ENCODE measurements at places on chromosomes 5 and 9. TPM values are rescaled to one million over a fixed set of nuclear protein-coding genes. Genes with fewer than 3 reads are reported as not detected.

Gene MRNIP
- total RNA-seq, result 58.7 TPM

Gene PCDHB10
- 4.0 TPM for total RNA-seq

DNA sequence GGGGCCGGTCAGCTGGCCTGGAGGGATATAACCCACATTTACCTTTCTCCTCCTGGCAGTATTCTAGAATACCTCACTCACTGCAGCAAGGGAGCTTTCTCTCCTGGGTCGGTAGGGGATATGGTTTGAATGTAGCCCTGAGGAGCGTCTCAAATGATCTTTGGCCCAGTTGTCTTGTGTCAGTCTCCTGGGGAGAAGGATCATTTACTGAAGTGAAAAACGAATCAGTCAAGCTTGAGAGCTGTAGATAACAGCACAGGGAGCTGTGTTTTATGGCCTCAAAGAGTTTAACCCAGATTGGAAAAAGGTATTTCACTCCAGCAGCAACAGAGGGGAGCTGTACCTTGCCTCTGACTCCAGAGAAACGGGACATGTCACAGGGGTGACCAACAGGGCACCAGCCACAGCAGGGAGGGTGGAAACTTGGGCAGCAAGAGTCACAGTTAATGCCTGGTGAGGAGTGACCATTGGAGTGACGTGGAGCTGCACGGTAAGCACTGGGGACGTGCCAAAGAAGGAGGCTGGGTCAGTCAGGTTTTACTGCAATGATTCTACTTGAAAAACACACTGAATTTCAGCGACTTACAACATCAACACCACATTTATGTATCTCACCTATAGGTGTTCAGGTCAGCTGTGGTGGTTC is 29.8 kb upstream of the ZFR start:
- DNase-seq, result no peak

DNA sequence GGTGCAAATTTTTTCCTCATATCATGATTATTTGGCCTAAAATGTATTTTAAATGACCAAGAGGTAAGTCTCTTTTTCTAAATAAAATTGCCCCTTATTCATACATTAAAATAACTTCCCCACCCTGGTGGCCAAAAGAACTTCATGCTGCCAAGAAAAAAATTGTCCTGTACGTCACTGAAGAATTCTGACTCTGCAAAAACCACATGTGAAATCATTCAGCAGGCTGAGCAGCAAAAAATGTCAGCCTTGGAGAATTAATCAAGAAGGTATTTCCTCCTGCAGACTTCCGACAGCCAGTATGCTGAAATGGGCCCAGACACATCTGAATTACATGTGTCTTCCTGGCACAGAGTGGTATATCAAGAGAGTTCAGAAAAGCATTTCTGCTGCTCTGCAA is 94.6 kb upstream of the HMHB1 start:
- DNase-seq, result no peak

DNA sequence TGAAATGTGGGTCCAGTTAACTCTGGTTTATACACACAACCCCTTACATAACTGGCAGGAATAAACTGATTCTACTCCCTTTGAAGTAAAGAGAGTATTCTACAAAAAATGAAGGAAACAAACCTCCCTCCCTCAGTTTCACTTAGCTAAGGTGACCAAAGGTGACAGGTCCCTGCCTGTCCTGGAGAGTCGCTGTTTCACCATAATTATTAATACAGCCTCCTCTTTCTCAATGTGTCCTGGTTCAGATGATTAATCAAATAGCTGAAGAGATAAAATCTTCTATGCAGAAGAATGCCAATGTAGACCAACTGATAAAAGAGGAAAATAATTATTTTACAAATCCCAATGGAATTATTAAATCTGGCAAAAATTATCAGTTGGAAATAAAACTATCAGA is 163.7 kb upstream of the GNA14 start:
- no peak for DNase-seq

GRCh38 chr5:82091617-82092016 is 119.8 kb downstream of the ATG10 start:
- DNase-seq, result no peak

Gene TICAM2
- total RNA-seq, result 0.68 TPM

GRCh38 chr9:34551751-34552605 is 29.2 kb upstream of the ENHO start:
- no peak for DNase-seq

Data from testis (tissue), 5 donors.